Stimulated activated CD4-positive, alpha-beta T cell treated with anti-CD3 and anti-CD28 coated beads, Interleukin-1b, Interleukin-23, amount 100 ng/mL, for 1 hour (primary cell): ENCODE measurements at places on chromosomes 6 and 20.

DNA sequence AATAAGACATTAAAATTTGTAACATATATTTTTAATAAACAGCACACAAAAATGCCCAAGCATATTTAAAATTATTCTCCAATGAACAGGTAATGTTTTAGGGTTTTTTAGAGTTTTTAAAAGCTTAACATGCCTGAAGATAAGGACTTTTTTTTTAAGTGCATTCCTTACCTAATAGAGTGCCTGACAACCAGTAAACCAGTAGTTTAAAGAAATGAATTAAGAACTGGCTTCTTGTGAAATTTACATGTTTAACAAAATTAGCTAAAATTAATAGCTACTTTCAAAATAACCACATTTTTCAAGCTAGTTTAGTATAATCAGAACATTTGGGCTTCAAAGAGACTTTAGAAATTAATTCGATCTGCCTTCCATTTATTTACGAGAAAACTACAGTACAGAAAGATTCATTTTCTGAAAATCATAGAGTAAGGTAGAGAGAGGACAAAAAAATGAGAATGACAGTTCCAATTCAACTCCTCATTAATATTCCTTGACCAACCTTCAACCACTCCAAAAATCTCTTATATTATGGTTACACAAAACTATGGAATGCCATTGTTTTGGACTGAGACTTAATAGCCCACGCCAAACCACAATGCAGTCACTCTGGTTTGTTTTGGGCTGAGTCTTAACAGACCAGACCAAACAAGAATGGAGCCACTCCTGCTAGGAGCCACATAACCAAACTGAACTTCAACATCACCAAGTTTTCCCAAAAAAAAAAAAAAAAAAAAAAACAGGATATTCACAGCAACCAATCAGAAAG is 5.7 kb upstream of the PLN start:
- DNase-seq: no peak

- DNase-seq: no peak
Observed at GRCh38 chr6:26211963-26212362, 124.7 kb downstream of the HFE start.

GRCh38 chr20:47233333-47234188 is 122.9 kb downstream of the ZMYND8 start:
- DNase-seq: no peak

GRCh38 chr6:105458551-105458950 is 55.7 kb upstream of the PREP start:
- no peak for DNase-seq

GRCh38 chr6:119267126-119267905 is 82.2 kb downstream of the MAN1A1 start:
- DNase-seq: no peak

- no peak for DNase-seq
Observed at GRCh38 chr6:107493158-107494057, 3.5 kb downstream of the SOBP start.

DNA sequence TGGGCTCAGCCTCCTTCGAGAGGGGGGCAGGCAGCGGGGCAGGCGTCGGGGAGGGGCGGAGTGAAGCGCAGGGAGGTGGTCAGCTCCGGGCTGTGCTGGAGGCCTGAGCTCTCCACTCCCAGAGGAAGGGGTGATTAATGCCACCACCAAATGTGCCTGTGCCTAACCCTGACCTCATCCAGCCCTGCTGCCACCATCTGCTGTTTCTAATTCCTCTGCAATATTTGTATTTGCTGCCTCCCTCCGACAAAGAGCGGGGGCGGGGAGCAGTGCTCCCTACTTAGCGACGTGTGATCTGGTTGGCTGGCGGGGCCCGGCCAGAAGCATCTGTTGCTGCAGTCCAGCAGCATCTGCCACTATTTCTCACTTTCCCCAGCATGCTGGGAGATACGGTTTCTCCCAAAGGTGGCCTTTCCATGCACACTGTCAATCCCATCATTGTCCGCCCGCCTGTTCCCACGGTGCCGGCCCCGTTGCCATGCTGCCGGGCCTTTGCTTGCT is 47.0 kb downstream of the DLL1 start:
- no peak for DNase-seq

DNA sequence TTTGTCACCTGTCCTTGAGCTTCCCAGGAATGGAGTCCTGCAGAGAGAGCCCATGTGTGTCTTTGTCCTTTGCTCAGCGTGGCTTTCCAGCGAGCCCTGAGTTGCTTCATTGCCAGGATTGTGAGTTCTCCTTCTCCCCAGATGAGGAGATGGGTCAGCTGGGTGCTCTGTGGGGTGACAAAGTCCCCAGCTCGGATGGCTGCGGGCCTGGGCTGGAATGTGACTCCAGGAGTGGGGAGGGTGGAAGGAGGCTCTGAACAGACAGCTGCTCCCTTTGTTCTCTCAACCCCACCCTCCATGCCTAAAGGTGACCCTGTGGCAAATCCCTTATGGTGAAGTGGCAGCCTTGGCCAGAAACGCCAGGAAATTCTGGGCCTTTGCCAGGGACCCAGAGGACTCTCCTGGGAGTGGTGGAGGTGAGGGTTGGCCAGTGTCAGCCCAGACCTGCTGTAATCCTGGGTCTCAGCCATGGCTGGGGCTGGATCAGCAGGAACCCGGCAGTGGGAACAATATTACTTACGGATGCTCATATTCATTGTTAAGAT is 44.4 kb upstream of the CST5 start:
- DNase-seq: no peak

- DNase-seq: no peak
Observed at GRCh38 chr6:78578430-78578829, 288.9 kb upstream of the IRAK1BP1 start.

- no peak for DNase-seq
Observed at GRCh38 chr6:36368921-36369865, 18.3 kb downstream of the ETV7 start.

DNA sequence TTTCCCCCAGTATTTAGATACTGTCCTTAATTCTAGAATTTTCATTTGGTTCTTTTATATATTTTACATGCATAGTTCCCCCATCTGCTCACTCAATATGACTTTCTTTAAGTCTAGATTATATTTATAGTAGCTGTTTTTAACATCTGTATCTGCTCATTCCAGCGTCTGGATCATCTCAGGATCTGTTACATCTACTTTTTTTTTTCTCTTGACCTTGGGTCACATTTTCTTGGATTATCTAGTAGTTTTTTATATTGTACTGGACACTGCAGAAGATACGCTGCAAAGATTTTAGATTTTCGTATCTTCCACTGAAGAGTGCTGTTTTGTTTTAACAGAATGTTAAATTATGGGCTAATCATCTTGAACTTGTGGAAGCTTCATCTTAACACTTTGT is 20.7 kb downstream of the RAB22A start:
- no peak for DNase-seq

DNA sequence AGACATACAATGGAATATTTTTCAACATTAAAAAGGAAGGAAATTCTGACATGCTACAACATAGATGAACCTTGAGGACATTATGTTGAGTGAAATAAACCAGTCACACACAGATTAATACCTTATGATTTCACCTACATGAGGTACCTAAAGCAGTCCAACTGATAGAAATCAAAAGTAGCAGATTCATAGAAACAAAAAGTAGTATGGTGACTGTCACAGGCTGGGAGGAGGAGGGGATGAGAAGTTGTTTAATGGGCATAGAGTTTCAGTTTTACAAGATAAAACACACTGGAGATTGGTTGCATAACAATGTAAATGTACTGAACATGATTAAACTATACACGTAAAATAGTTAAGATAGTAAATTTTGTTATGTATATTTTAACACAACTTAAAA is 48.5 kb upstream of the OLIG3 start:
- DNase-seq: no peak

- DNase-seq: no peak
Observed at GRCh38 chr6:145454006-145454405, 281.3 kb downstream of the EPM2A start.

DNA sequence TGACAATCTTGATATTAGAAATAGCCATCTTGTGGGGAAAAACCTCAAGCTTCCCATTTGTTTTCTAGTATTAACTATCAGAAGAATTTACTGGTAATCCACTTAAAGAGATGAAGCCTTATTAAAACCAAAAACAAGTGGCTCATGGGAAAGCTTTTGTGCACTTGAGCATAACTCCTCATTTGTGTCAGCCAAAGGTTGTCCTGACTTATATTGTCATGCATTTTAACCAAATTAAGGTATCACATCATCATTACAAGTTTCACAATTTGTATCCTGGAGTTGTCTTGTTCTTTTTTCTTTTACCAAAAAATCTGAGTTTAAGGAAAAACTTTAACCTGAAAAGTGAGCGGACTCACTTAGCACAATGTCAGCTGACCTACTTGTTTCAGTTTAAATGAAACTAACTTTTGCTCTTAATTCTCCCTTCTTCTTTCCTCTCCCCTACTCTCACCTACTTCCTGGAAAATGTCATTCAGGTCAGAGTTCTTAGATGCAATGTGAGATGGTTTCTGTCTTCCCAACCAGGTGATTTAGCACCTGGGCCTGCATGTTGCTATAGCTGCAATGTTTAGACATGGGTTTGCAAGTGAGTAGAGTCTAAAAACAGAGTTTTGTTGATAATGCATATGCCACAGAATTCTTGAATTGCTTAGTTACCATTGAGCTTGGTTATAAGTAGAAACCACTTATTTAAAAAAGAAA is 82.8 kb downstream of the TNFAIP3 start:
- no peak for DNase-seq

DNA sequence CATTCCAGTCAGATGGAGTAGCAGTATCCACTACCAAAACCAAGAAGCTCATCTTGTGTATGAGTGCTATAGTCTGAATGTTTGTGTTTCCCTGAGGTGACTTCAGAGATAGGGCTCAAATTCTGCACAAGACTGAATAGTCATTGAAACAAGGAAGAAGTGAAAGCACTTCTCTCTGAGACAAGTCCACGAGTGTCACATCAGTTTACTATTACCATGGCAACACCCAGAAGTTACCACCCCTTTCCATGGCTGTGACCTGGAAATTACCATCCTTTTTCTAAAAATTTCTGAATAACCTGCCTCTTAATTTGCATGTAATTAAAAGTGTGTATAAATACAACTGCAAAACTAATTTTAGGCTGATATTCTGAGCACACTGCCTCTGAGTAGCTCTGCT is 682.1 kb upstream of the ADGRB3 start:
- no peak for DNase-seq

GRCh38 chr6:168496997-168497331 is 56.0 kb downstream of the SMOC2 start:
- no peak for DNase-seq

DNA sequence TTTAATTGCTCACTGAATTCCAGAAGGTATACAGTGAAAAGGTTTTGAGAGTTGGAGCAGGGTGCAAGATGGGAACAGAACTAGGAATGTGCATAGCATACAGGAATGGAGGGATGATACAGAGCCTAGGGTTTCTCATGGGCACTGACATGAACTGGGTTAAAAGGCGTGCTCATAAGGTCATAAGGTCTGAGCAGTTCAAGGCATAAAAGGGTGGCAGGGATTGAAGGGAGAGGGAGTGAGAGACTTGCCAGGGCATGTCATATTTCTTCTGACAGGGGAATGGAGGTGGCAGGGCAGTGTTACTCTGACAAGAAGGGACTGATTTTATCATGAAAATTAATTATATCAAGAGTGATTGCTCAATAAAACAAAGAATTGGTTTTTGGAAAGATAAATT is 4.7 kb downstream of the MLIP start:
- DNase-seq: no peak

GRCh38 chr6:149983145-149983544 is 19.4 kb downstream of the ULBP1 start:
- DNase-seq: no peak

GRCh38 chr6:28215425-28215824 is 9.7 kb upstream of the ZSCAN9 start:
- DNase-seq: no peak

DNA sequence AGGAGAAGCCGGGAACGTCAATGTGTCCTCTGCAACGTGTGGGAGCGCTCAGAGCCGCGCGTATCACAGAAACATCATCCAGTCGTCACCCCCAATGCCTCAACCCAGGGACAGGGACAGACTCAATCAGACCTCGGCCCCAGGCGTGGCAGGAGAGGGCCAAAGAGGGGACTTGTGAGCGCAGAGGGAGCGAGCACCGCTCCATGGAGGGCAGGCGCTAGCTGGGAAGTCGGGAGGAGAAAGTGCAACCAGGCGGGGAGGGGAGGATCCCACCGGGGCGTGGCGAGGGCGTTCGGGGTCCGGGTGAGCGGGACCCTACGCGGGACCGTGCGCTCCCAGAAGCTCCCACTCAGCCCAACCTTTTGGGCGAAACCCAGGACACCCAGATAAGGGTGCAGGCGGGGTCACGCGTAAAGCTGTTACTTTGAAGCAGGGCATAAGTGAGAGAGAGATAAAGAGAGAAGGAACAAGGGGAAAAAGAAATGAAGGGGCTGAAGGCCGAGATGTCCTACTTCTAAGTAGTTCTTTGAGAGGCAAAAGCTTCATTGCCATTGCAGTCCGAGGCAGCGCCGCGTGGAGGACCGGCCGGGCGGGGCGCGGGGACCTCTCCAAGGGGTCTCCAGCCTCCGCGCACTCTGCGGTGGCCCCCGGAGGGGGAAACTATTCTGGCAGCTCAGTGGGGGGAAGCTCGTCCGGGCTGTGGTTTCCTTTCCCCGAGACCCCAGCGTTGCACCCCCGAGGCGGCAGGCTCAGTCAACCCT is 862 bp upstream of the SOBP start:
- no peak for DNase-seq

GRCh38 chr6:10383331-10384090 is 31.4 kb downstream of the TFAP2A start:
- DNase-seq: no peak

GRCh38 chr6:156950531-156950930 is 173.4 kb downstream of the ARID1B start:
- no peak for DNase-seq

GRCh38 chr20:39462416-39462945 is 500.3 kb downstream of the DHX35 start:
- DNase-seq: no peak

- DNase-seq: no peak
Observed at GRCh38 chr20:39853636-39854035, 835.4 kb downstream of the MAFB start.

GRCh38 chr6:3045777-3046176 is 22.5 kb upstream of the RIPK1 start:
- no peak for DNase-seq
